H1 (cell line): ENCODE measurements at places on chromosomes 7 and 10. TPM values are rescaled to one million over a fixed set of nuclear protein-coding genes. Genes with fewer than 3 reads are reported as not detected.

ZNF467 gene
- 0.40 and 0.50 TPM in 2 replicates for total RNA-seq

DNA sequence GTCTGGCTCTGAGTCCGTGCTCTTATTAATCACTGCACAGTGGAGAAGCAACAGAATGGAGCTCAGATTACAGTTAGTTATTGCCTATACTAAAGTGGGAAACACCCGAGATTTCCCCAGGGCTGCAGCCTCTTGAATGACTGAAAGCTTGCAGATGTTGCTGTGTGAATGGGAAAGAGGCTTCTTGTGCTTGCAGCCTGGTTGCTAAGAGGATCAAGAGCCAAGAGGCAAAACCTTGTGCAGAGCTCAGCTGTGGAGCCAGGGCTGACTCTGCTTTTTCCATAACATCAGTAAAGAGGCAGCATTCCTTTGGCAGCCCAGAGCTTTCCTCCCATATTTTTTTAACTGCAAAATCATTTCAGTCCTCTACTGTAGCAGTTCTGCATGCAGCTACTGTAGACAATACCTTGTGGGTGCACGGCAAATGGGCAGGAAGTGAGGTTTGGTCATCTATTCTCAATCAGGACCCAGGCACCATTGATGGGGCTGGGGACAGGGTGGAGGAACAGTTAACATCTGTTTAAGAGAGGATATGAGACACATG lies 86.5 kb downstream of the RALA start:
- DNase-seq = no peak
- H3K36me3 ChIP-seq = peaks cover 8% of the 10 kb centered on the region; the same call in 1 of the 2 replicates
- no peak overlapping the region for H3K4me3 ChIP-seq
- H3K27ac ChIP-seq = no peak overlapping the region
- no peaks in the 10 kb centered on the region for H3K4me1 ChIP-seq
- no peaks in the 10 kb centered on the region for H3K27me3 ChIP-seq

HPSE2 gene
- total RNA-seq = 0.38 and 0.58 TPM in 2 replicates

DNA sequence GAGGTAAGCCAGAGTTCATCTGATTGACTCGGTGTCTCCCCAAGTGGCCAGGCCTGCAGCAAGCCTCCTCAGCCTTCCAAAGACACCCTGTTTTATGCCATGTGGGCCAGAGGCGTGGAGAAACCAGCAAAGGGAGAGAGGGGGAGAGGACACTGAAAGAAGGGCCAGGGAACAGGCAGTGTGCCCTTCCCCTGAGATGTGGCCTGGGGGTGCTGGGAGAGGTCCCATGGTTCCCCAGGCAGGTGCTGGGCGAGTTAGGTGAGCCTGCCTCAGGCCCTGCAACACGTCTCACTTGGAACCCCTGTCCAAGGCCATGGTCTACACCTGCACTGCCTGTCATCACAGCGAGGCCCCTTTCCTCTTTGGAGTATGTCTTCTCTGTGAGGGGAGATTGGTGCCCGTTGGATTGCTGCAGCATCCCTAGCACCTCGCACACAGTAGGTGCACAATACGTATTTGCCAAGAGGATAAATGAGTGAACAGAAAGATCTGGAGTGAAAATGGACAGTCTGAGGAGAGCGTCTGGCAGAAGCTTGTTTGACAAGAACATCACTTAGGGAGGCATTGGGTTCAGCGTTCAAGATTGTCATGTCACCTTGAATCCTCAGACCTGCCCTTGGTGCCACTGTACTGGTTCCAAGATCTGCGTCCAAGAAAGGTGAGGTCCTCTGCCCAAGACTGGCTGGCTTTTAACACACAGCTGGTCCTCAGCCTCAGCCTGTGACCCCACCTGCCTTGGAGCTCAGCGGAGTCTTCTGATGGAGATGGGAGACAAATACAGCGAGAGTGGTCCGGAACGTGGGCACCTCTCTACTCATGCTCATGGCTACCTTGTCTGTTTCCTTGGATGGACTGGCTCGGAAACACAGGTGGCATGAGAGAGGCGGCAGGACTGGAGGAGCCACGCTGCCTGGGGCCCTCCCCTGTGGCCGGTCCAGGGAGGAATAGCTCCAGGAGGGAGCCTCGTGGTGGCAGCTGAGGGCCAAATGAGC lies 39.8 kb upstream of the NUB1 start:
- no peaks in the 10 kb centered on the region; the same call in 1 of the 2 replicates for H3K36me3 ChIP-seq
- no peak overlapping the region for H3K27ac ChIP-seq
- H3K4me1 ChIP-seq = peaks cover 3% of the 10 kb centered on the region; the same call in 1 of the 2 replicates
- no peak for DNase-seq
- H3K4me3 ChIP-seq = no peak overlapping the region

GRCh38 chr7:125136341-125136740 lies 206.7 kb upstream of the POT1 start:
- no peaks in the 10 kb centered on the region for H3K4me1 ChIP-seq
- no peaks in the 10 kb centered on the region for H3K36me3 ChIP-seq
- no peaks in the 10 kb centered on the region for H3K27me3 ChIP-seq
- no peak overlapping the region for H3K4me3 ChIP-seq

DNA sequence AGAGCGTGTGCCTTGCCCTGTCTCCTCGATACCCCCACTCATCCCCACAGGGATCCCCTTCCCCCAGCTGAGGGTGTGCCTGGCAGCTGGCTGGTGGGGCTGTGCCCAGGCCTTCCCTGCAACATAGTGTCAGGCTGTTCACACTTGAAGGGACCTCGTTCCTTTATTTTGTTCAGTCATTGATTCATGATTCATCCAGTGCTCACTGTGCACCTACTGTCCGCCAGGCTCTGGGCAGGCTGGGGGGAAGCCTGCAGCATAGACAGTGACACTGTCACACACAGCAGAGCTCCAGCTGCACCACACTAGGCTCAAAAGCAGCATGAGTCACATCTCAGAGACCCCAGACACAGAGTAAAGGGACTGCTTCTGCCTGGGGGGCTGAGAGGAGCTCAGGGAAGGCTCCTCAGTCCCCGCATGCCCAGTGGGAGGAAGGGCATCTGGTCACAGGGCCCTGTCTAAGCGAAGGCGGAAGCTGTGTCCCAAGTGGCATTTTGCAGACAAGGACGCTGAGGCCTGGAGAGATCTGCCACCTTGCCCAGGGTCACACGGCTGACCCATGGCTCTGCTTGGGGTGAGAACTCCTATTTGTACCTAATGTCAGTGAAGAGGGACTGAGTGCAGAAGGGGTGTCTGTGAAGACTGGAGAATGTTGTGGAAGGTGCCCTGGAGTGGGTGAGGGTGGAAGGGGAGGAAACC lies 27.9 kb downstream of the CDH23 start:
- H3K27me3 ChIP-seq = peaks cover 4% of the 10 kb centered on the region; the same call in 1 of the 2 replicates
- DNase-seq = peak; percentile 43
- no peak overlapping the region for H3K27ac ChIP-seq
- no peaks in the 10 kb centered on the region for H3K4me1 ChIP-seq
- H3K4me3 ChIP-seq = no peak overlapping the region

DNA sequence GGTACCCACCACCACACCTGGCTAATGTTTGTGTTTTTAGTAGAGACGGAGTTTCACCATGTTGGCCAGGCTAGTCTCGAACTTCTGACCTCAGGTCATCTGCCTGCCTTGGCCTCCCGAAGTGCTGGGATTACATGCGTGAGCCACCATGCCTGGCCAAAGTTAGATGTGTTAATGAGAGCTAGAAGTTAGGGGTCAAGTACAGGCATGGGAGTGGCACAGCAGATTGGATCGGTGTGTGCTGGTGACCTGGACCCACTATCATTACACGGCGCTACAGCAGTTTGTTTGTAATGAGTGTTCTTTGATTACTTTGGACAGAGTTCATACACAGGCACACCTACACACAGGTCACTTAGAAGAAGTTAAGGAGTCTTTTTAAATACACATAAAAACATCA lies 36.7 kb downstream of the DNAJB6 start:
- no peak overlapping the region for H3K4me3 ChIP-seq
- H3K27ac ChIP-seq = no peak overlapping the region
- no peak for DNase-seq
- no peaks in the 10 kb centered on the region; the same call in 1 of the 2 replicates for H3K4me1 ChIP-seq
- H3K27me3 ChIP-seq = no peaks in the 10 kb centered on the region

DNA sequence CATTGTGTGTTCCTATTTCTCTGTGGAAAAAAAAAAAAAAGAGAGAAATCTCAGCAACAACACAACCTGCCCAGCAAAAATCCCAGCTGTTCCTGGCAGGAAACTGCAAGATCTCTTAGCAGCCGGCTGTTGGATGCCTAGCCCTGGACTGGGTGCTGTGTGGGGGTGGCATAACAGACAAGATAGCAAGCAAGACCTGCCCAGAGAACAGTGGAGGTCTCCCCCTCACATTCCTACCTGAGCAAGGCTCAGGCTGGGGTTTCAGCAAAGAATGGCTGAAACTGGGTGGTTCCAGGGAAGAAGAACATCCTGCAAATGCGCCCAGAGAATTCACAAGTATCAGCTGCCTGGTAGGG lies 248.8 kb upstream of the ZMIZ1 start:
- peaks cover 12% of the 10 kb centered on the region for H3K4me1 ChIP-seq
- DNase-seq = no peak
- no peak overlapping the region for H3K27ac ChIP-seq

DNA sequence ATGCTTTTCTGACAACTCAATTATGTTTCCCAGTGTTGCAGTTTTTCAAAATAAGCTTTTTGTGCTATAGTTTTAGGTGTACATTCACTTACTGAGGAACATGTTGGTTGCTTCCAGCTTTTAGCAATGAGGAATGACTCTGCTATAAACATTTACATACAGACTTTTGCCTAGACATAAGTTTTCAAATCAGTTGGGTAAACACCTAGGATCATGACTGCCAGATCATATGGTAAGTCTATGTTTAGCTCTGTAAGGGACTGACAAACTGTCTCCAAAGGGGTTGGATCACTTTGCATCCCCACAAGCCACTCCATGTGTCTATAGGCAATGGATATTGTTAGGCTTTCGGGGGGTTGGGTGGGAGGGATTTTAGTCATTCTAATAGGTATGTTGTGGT lies 10.8 kb upstream of the GRID2IP start:
- no peaks in the 10 kb centered on the region for H3K36me3 ChIP-seq
- DNase-seq = no peak
- no peaks in the 10 kb centered on the region for H3K4me1 ChIP-seq
- no peaks in the 10 kb centered on the region for H3K27me3 ChIP-seq
- no peak overlapping the region for H3K4me3 ChIP-seq

NUDCD3 gene
- total RNA-seq = 83.8 and 93.7 TPM in 2 replicates

GRCh38 chr10:119543814-119544642 lies 1.5 kb upstream of the RGS10 start:
- H3K36me3 ChIP-seq = no peaks in the 10 kb centered on the region
- peak overlapping the region; percentile 49 for H3K4me3 ChIP-seq
- peaks cover 36% of the 10 kb centered on the region for H3K27me3 ChIP-seq
- no peak overlapping the region for H3K27ac ChIP-seq

AKR1C1 gene
- 1.4 and 2.3 TPM in 2 replicates for total RNA-seq

DNA sequence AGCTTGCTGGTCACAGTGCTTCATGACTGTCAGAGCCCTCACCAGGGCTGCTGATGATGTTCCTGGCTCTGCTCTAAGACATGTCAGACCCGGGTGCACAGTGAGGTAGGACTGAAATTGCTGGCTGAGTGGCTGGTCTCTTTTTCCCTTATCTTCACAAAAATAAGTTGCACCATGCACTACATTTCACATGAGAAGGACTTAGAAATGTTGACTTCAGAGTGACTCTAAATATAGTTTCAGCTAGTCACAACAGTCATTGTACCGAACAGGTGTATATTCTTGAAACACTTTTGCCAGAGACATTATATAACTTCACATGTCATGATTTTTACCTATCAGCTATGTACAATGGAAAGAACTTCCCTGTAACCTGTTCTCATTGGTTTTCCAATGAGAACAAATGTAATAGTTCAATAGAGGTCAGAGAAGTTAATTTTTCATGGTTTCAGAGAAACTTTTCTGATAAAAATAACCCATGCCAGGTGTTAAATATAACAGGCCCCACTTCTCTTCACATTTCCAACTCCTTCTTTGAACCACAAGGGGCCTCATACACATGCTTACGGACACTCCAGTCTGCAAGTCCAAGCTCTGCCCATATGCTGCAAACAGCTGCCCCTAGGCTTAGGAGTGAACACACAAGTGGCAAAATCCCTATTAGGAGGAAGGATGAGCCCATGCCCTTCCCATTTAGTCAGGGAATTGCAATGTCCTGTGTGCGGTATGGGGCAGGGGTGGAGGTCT lies 115.6 kb downstream of the CDK6 start:
- no peak for DNase-seq
- H3K4me3 ChIP-seq = no peak overlapping the region
- no peaks in the 10 kb centered on the region for H3K27me3 ChIP-seq
- peaks cover 3% of the 10 kb centered on the region; the same call in 1 of the 2 replicates for H3K36me3 ChIP-seq

HILPDA gene
- total RNA-seq = 33.9 and 35.6 TPM in 2 replicates

GRCh38 chr10:29411666-29412315 lies 122.9 kb downstream of the LYZL1 start:
- no peaks in the 10 kb centered on the region for H3K27me3 ChIP-seq
- no peaks in the 10 kb centered on the region for H3K36me3 ChIP-seq
- no peaks in the 10 kb centered on the region for H3K4me1 ChIP-seq

DNA sequence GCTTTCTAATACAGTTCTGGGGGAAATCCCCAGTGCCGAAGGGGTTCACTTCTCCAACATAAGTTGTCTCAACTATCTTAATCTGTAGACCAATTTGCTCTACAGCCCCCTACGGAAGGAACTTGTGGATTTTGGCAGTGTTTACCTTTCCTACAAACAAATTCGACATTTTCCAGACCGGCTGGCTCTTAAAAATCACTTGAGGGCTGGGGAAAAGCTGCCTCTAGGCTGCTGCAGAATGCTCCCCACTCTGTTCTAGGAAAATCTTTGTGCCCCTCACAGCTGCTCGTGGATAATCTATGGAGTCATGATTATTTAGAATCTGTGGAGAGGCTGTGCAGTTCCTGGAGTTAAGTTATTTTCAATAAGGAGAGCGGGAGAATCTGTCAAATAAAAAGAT lies 474.6 kb upstream of the FZD8 start:
- DNase-seq = no peak
- no peak overlapping the region for H3K27ac ChIP-seq
- H3K36me3 ChIP-seq = no peaks in the 10 kb centered on the region
- H3K27me3 ChIP-seq = no peaks in the 10 kb centered on the region
- H3K4me1 ChIP-seq = no peaks in the 10 kb centered on the region

DNA sequence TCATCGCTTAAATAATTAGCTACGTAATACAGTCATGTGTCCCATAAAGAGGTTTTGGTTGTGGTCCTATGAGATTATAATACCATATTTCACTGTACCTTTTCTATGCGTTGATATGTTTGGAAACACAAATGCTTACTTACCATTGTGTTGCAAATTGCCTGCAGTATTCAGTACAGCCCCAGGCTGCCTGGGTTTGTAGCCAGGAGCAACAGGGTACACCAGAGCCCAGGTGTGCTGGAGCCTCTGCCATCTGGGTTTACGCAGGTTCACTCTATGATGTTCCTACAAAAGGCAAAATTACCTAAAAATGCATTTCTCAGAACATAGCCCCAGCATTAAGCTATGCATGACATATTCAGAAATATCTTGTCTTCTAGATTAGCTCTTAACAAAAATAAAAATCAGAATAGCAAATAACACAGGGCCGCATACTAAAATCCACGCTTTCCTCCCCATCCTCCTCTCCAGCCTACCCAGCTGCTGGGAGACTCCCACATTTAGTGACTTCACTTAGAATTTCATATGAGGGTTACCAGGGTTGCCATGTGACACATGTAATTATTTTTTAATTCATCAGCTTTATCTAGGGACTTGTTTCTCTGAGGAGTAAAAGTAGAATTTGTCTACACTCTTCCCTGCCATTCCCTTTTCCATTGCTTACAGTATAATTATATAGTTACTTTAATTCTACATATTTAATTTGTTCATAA lies 559.0 kb upstream of the ADARB2 start:
- H3K27me3 ChIP-seq = no peaks in the 10 kb centered on the region
- H3K27ac ChIP-seq = no peak overlapping the region
- no peaks in the 10 kb centered on the region for H3K36me3 ChIP-seq
- no peaks in the 10 kb centered on the region; the same call in 1 of the 2 replicates for H3K4me1 ChIP-seq
- no peak for DNase-seq
- H3K4me3 ChIP-seq = no peak overlapping the region
